ENCODE measurements at places on chromosomes 3 and 15. TPM values are rescaled to one million over a fixed set of nuclear protein-coding genes. Genes with fewer than 3 reads are reported as not detected.
A peak's percentile ranks its signal among the peaks of the same experiment; 100 is the strongest.

MST1R gene
- 5.3 TPM for total RNA-seq

HIGD2B gene
- not detected for total RNA-seq

DNA sequence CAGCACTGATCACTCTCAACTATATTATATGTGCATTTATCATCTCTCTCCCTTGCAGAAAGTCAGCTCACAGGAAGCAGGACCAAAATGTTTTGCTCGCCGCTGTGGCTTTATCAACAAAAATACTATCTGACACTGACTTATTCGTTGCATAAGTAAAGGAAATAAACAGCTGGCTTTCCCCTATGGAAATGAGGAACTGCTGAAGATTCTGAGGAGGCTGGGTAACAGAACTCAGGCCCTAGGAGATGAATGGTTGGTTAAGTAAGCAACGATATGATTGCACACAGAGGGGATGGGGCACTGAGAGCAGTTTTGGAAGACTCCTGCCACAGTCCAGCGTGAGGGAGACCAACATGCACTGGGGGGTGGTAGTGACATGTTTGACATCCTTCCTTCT lies 181.1 kb downstream of the STT3B start:
- no peak overlapping the region for H3K4me3 ChIP-seq
- no peaks in the 10 kb centered on the region for H3K27me3 ChIP-seq
- no peak overlapping the region for H3K27ac ChIP-seq

CLRN1 gene
- total RNA-seq: not detected

MUSTN1 gene
- 1.8 TPM for total RNA-seq

STRIT1 gene
- not detected for total RNA-seq

- H3K27me3 ChIP-seq: peaks cover 24% of the 10 kb centered on the region
- H3K4me1 ChIP-seq: peaks cover 13% of the 10 kb centered on the region
- H3K27ac ChIP-seq: no peak overlapping the region
- no peaks in the 10 kb centered on the region for H3K36me3 ChIP-seq
- no peak for DNase-seq
Measured at GRCh38 chr3:59424268-59425010, 374.6 kb upstream of the CFAP20DC start.

DNA sequence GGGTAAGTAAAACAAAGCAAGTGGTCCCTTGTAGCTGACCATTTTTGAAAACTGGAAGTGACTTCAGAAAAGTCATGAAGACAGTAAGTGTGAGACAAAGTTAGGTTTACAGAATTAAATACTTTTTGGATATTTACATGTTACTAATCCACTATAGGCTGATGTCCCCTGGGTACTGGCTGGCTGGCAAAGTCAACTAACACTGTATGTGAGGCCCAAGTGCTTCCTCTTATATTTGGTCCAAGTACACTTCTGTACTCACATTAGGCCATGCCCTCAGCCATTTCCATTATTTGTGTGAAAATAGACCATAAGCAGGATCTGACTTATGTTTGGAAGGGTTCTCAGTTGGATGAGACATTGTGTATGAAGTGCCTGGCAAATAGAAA lies 5.5 kb upstream of the LEKR1 start:
- H3K27me3 ChIP-seq: peaks cover 9% of the 10 kb centered on the region
- H3K4me3 ChIP-seq: no peak overlapping the region
- H3K36me3 ChIP-seq: no peaks in the 10 kb centered on the region
- no peak for DNase-seq
- peaks cover 28% of the 10 kb centered on the region for H3K4me1 ChIP-seq

RCCD1 gene
- 20.3 TPM for total RNA-seq

DNA sequence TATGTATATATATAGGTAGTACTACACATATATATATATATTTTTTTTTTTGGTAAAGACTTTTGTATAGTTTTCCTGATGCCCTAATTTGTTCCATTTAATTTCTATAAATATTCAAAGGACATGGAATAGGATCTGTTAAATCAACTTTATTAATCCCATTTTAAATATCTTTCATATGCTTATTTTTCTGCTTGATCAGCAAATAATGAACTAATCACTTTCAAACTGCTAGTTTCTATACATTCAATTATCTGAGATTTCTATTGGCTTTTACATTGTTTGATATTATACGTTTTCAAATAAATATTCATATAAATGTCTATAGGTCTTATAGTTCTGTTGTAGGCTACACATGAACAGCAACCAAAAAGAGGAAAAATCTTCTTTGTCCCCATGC lies 21.7 kb downstream of the ZXDC start:
- H3K27me3 ChIP-seq: no peaks in the 10 kb centered on the region
- H3K36me3 ChIP-seq: peaks cover 12% of the 10 kb centered on the region
- H3K4me1 ChIP-seq: peaks cover 4% of the 10 kb centered on the region
- H3K4me3 ChIP-seq: no peak overlapping the region

SI gene
- total RNA-seq: 4.7 TPM

CEP97 gene
- total RNA-seq: 11.3 TPM

- no peaks in the 10 kb centered on the region for H3K4me1 ChIP-seq
- H3K27ac ChIP-seq: no peak overlapping the region
- no peaks in the 10 kb centered on the region for H3K36me3 ChIP-seq
Measured at GRCh38 chr15:86432861-86433260, 353.2 kb downstream of the AGBL1 start.

KIF15 gene
- total RNA-seq: 5.7 TPM

GRCh38 chr3:121520510-121520909 lies 25.3 kb downstream of the POLQ start:
- no peak overlapping the region for H3K4me3 ChIP-seq
- peaks cover 25% of the 10 kb centered on the region for H3K36me3 ChIP-seq
- no peak for DNase-seq
- H3K27ac ChIP-seq: no peak overlapping the region

GRCh38 chr3:123349566-123350435 lies 99.1 kb downstream of the ADCY5 start:
- no peaks in the 10 kb centered on the region for H3K36me3 ChIP-seq
- H3K27me3 ChIP-seq: peaks cover 8% of the 10 kb centered on the region
- no peak overlapping the region for H3K4me3 ChIP-seq
- peaks cover 25% of the 10 kb centered on the region for H3K4me1 ChIP-seq
- no peak for DNase-seq
- peak overlapping the region; percentile 41 for H3K27ac ChIP-seq

GUCA1C gene
- total RNA-seq: not detected

CRYGS gene
- total RNA-seq: 1.2 TPM

TRPM1 gene
- total RNA-seq: not detected

- peak overlapping the region; percentile 52 for H3K27ac ChIP-seq
- DNase-seq: no peak
- no peak overlapping the region for H3K4me3 ChIP-seq
- peaks cover 4% of the 10 kb centered on the region for H3K36me3 ChIP-seq
Measured at GRCh38 chr3:95154766-95155165, 1091.9 kb downstream of the NSUN3 start.

All from type B pancreatic cell (in vitro differentiated cells).